Activated CD4-positive, alpha-beta T cell treated with anti-CD3 and anti-CD28 coated beads, Interleukin-2, Interleukin-4, amounts not matched to agents 100 ng/mL and 50 ng/mL, durations not matched to agents 16 hours and 8 hours (primary cell): ENCODE measurements at places on chromosomes 6 and 20.

GRCh38 chr6:24517659-24518543 lies 23.1 kb downstream of the ALDH5A1 start:
- no peak for DNase-seq

DNA sequence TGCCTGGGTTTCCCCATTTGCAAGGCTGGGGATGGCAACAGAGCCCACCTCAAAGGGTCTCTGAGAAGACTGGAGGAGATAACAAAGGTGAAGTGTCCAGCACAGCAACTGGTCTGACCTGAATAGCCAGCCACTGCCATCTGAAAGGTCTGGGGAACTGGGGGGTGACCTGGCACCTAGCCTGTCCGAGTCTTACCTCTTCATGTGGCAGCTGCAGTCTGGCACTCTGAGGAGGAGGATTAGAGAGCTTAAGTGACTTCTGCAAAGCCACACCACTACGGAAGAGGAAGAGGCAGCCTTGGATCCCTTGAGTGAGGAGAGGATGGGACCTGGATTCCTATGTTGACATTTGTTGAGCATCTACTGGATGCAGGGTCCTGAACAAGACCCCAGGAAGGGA lies 22.2 kb downstream of the C20orf203 start:
- DNase-seq, result no peak

- DNase-seq, result no peak
These were observed 31.4 kb upstream of the MARCKS start for GRCh38 chr6:113825781-113826180.

GRCh38 chr6:454148-454991 lies 62.8 kb downstream of the IRF4 start:
- no peak for DNase-seq

- no peak for DNase-seq
These were observed 66.3 kb downstream of the YTHDF1 start for GRCh38 chr20:63149531-63150192.

DNA sequence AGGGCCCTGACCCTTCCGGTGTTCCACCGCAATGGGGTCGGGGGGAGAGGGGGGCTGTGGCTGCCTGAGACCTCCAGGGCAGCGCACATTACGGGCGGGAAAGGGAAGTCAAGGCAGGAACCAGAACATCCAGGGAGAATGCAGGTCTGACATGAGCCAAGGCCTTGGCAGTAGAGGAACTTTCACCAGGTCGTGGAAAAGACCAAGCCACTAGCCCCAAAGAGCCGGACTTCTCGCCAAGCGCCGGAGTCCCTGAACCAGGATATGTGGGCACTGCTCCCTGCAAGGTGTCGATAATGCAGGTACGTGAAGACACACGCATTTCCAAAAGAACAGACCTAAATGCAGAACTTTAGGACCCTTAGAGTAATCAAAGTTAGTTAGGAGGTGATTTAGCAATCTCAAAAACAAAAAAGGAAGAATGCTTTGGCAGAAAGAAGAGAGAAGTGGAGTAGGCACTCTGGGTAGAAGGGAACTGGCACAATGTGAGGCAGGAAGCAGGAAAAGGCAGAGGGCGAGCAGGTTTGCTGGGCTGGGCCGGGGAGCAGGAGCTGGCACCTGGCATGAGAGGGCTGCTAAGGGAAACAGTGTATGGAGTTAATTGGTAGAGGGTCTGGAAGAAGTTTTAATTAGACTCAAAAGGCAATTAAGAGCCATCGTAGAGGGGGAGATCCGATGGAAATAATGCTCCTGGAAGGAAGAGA lies 14.3 kb downstream of the POU3F2 start:
- no peak for DNase-seq

DNA sequence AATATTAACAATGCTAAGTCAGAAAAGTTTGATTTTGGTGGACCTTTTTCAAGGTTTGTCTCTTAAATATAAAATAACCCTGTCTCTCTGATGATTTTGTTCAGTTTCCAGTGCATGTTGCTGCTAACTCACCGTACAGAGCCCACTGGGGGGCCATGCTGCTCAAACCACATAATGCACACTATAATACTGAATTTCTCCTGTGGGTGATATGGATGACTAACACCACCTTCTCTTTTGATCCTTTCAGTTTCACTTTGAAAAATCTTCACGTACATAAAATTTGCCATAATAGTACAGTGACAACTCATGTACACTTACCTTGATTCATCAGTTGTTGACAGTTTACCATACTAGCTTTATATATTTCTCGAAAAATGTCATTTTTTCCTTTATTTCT lies 506.6 kb upstream of the MAN1A1 start:
- DNase-seq, result peak; percentile 32

- DNase-seq, result peak; percentile 84
These were observed 3.9 kb upstream of the PHF20 start for GRCh38 chr20:35767683-35768481.

DNA sequence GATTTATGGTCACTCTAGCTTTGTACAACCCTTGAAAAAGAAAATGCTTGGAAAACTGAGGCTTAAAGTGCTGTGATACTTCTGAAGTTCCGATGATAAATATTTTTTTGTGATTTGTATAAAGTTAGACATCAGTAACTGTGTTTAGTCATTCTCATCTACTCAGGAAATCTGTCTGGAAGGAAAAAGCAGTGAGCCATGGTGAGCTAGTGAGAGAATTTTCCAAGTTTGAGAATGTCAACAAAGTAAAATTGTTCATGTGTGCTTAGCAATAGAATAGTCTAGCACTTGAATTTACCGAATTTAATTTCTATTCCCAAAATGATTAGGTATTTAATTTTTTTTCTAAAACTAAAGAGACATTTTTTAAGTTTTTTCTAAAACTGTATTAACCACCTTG lies 41.3 kb upstream of the PLCB4 start:
- DNase-seq, result no peak

DNA sequence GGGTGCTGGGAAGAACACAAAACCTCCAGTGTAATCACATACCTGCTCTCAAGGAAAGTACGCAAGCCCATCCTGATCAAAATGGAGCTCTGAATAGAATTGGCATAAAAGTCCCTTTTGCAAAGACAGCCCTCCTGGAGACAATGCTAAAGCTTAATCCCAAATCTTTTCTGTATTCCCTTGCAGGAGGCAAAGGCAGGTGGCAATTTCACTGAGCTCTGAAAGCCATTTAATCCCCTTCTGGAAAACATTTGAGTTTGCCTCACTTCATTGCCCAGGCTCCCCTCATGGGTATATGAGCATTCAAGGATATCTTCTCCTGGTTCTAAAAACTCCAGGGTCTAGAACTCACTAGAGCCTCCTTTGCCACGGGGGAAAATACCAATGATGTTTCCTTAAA lies 310.2 kb upstream of the CNR1 start:
- no peak for DNase-seq

- DNase-seq, result no peak
These were observed 5.8 kb downstream of the UBE2V1 start for GRCh38 chr20:50107086-50107660.

DNA sequence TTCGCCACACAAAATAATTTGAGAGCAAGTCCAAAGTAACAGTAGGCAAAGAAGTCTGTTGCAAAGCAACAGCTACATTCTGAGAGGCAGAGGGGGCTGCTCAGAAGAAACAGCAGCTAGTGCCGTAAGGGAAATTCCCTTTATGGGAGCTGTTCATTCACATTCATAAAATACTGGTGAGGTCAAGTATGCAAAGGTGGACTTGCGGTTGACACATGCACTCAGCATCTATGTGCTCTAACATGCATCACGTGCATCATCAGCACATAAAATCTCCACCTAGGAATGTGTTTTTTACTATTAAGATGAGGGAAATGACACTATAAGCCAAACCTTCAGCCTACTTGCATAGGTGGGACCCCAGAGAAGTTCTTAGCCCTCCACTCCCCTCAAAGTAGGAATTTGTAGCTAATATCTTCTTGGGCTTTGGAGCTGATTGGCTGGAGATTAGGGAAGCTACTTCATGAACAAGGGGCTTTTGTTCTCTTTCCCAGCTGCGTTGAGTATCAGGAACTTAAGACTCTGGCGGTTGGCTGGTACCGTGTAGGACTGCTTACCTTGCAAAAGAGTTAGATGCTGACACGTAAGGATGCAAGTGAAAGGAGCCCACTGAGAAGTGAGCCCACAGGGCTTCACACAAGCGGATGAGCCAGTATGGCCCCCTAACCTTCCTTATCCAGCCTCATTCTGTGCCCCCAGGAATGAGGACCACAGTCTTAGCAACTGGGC lies 12.4 kb downstream of the CST3 start:
- no peak for DNase-seq

DNA sequence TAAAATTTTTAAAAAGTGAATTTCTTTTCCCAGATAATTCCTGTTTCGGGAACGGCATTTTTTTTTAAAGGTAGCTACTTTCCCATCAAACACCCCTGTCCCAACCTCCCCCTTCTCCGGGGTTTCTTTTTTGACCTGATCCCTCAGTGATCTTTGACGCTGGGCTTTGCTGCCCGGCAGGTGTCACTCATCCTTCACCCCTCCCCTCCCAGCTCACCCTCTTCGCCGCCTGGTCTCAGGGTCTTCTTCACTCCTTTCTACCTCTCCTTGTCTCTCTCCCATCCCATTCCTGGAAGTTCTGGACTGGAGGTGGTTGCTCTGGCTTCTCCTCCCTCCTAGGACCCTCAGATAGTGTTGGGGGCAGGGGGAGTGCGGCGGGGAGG lies 329 bp upstream of the GPR6 start:
- no peak for DNase-seq

DNA sequence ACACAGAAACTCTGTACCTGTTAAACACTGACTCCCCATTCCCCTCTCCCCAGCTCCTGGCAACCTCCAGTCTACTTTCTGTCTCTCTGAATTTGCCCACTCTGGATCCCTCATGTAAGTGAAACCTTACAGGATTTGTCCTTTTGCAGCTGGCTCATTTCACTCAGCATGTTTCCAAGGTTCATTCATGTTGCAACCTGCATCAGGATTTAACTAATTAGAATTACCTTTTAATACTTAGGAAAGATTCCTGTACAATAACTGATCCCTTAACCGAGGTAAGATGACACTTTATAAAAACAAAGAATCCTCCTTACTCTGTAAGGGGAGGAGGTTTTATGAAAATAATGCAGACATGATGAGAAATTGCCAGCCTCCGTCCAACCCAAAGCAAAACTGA lies 113.1 kb upstream of the MTHFD1L start:
- DNase-seq, result no peak

- no peak for DNase-seq
These were observed 58.2 kb upstream of the TRAF3IP2 start for GRCh38 chr6:111663692-111664564.

DNA sequence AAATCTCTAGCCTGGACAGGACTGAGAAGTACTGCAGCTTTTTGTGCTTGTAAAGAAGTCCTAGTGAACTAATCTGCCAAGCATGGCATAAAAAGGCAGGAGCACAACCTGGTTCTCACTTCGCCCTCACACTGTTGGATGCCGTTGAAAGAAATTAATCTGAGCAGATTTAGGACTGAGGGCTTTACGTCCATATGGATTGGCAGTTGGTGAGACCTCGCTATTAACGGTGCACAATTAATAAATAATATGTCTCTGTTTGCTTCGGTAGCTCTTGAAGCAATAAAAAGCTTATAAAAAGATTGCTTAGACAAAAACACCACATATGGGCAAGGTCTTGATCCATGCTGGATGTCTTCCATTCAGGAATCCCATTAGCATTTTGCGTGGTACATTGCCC lies 185.6 kb upstream of the EPHA7 start:
- no peak for DNase-seq

DNA sequence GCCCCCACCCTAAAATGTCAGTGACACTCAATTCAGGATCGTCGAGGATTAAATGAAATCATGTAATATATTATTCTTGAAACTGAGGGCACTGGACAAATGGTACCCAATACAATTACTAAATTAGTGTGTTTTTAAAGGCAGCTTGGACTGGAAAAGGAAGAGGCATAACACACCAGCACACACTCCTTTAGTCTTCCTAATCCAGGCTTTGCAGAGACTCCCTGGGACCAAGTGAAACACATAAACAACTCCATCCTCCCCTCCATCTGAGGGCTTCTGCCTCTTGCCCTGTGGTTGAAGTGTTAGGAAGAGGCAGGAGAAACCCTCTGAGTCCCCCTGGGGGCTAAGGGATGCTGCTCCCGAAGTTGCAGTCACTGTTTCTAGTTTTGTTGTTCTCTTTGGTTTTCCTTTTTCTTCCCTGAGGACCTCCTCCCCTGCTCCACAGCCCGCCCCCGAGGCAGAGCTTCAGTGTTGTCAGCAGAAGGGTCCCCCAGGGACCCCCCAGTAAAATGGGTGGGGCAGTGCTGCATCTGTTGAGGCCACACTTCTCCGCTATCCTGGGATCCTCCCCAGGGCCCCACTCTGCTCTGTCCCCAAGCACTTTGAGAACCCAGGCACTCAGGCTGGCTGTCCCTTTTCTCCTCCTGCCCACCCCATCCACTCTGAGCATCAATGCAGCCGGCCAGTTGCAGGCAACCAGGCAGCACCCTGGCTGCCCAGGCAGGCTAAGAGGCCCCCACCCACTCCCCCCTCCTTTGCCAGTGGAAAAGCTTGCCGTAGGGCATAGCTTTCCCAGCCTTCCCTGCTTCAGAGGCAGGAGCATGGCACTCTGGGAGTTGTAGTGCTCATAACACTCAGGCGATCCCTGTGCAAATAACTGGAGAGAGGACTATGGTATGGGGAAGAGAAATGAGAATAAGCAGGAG lies 5.9 kb downstream of the TMEM63B start:
- DNase-seq, result no peak

DNA sequence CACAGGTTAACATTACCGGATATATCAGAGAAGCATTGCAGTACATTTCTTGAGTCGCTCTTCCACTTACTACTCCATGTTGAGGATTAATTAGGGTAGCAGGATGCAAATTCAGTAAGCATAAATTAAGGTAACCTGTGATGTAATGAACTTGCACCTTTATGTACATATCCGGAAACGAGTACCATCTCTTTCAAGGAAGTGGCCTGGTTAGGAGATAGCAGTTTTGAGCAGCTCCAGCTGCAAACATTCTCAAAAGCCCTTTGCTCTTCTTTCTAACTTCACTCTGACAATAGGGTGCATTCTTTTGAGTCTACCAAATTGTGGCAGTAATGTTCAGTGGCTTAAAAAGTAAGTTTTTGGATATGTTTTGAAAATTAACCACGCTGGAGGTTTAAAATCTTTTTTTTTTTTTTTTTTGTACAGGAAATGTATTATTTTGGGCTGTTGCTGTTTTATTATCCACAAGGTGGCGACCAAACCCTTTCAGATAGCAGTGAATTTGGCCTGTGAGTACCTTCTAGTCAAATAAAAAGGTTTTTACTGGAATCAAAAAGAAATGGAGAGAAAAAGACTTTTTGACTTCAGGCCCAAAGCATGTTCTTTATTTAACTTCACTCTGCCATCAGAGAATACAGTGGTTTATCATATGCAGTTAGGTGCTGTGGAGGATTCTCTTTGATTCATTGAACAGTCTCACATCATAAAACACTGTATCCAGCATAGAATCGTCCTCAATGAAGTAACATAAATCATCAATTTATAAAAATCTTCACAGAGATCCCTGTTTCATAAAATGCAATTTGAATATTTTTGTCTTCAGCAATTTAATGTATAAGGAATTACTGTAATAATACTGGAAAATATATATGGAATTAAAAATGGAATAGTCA lies 8.9 kb downstream of the FAM217B start:
- DNase-seq, result peak; percentile 55

- no peak for DNase-seq
These were observed 284.5 kb upstream of the JAG1 start for GRCh38 chr20:10958279-10958678.

GRCh38 chr6:25193460-25194171 lies 85.6 kb upstream of the CARMIL1 start:
- DNase-seq, result no peak

- no peak for DNase-seq
These were observed 35.7 kb downstream of the CNBD2 start for GRCh38 chr20:36004045-36004444.

- DNase-seq, result no peak
These were observed 45.8 kb downstream of the SOX4 start for GRCh38 chr6:21639316-21639715.
